ENCODE measurements at places on chromosomes 6 and 20.

GRCh38 chr20:437787-438486 lies 24.4 kb downstream of the TBC1D20 start:
- no peak for DNase-seq

DNA sequence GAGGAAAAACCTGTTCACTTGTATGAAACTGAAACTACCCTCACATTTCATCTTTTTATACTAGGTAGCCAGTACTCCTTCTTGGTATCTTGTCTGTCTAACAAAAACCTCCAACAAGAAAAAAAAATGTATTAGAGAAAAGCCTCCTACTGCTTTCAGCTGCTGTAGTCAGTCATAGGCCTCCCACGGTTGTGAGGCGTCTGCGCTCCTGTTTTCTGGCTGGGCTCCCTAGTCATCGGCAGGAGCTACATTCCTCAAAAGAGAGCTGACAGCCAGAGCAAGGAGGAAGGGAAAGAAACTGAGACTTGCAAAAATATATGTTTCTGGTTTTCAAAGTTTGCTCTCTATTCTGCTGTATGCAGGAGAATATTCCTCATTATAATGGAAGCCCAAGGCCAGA lies 517.0 kb downstream of the LMBRD1 start:
- DNase-seq = no peak

DNA sequence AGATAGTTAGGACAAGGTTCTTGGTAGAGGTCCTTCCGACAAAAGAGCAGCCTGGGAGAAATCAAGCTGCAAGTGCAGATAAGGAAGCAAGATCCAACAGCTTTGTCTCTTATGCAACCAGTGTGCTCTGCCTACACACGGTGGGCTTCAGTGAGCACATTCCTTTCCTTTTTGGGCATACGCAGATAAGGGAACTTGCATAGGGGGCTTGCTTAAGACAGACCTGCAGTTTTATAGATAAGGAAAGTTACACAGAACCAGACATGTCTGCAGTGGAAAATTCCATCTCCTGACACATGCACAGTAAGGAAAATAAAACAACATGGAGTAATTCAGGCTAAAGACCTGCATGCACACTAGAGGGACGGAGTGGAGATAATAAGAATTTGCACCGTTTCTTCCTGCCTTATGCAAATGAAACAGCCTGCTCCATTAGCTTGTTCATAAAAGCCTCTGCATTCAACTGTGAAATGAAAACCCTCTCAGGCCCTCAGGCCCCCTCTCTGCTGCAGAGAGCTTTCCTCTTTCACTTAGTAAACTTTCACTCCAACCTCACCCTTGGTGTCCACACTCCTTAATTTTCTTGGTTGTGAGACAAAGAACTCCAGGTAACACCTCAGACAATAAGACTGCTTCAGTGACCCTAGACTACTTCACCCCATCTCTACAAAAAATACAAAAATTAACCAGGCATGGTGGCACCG lies 97.5 kb upstream of the MYLIP start:
- DNase-seq = no peak

GRCh38 chr6:34459899-34460593 lies 5.8 kb upstream of the PACSIN1 start:
- peak; percentile 11 for DNase-seq

- no peak for DNase-seq
Measured at GRCh38 chr6:30972816-30973215, 10.7 kb upstream of the MUC21 start.

All from stimulated activated CD4-positive, alpha-beta T cell treated with anti-CD3 and anti-CD28 coated beads, Interleukin-15, amount 100 ng/mL, for 1 hour (primary cell).